ENCODE measurements at places on chromosomes 7 and 10. TPM values are rescaled to one million over a fixed set of nuclear protein-coding genes. Genes with fewer than 3 reads are reported as not detected.

The POM121L12 gene
- not detected for total RNA-seq

The CPVL gene
- total RNA-seq, result not detected

DNA sequence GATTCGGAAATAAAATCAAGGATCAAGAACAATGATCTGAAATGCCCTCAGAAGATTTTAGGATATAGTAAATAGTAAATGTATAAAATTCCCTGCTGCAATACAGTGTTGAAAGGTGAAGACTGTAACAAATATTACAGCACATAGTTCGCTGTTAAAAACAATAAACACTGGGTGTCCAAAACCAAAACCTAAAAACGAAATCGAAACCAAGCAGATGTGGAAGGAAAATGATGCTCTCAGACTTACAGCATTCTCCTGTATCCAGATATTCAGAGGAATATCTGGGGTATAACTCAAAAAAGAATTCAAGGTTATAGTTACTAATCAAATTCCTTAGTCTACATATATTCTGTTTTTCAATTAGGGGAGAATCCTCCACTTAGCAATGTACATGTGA is 708.1 kb upstream of the PCDH15 start:
- no peaks in the 10 kb centered on the region for H3K4me1 ChIP-seq
- H3K36me3 ChIP-seq, result no peaks in the 10 kb centered on the region
- no peak overlapping the region for H3K27ac ChIP-seq
- no peaks in the 10 kb centered on the region for H3K27me3 ChIP-seq
- H3K4me3 ChIP-seq, result no peak overlapping the region

The PLAC9 gene
- total RNA-seq, result not detected

- H3K36me3 ChIP-seq, result no peaks in the 10 kb centered on the region
- H3K4me3 ChIP-seq, result no peak overlapping the region
- no peaks in the 10 kb centered on the region for H3K4me1 ChIP-seq
- peaks cover 13% of the 10 kb centered on the region for H3K27me3 ChIP-seq
- DNase-seq, result no peak
- no peak overlapping the region for H3K27ac ChIP-seq
Observed at GRCh38 chr7:8325067-8325466, 63.1 kb upstream of the ICA1 start.

The ZNF488 gene
- total RNA-seq, result not detected

DNA sequence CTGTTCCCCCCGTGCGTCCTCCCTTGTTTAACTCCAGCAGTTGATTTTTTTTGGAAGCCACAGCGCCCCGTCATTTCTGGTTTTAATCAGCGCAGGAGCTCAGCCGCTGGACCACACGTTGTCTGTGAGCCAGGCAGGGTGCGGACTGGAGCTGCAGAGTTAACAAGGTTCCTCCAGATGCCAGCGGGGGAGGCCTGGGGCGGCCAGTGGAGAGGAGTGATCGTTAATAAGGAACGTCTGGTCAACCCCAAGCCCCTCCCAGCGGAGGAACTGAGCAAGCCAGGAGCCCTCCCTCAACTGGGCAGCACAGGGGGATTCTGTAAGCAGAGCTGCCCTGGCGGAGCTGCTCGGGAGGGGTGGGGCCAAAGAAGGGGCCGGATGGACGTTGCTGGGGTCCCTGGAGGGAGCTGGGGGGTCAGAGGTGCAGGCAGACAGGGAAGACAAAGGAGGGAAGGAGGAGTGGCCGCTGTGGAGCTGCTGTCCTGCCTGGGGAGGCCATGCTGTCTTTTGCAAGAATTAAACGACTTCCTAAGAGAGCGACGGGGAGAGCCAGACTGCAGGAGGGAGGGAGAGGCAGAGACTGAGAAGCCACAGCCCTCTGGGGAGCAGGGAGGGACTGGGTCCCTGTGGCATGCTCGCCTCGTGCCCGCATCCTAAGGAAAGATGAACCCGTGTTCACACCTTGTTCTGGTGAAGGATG is 537.1 kb upstream of the FOXK1 start:
- no peaks in the 10 kb centered on the region for H3K4me1 ChIP-seq
- H3K27ac ChIP-seq, result no peak overlapping the region
- no peak overlapping the region for H3K4me3 ChIP-seq
- H3K27me3 ChIP-seq, result peaks cover 15% of the 10 kb centered on the region

DNA sequence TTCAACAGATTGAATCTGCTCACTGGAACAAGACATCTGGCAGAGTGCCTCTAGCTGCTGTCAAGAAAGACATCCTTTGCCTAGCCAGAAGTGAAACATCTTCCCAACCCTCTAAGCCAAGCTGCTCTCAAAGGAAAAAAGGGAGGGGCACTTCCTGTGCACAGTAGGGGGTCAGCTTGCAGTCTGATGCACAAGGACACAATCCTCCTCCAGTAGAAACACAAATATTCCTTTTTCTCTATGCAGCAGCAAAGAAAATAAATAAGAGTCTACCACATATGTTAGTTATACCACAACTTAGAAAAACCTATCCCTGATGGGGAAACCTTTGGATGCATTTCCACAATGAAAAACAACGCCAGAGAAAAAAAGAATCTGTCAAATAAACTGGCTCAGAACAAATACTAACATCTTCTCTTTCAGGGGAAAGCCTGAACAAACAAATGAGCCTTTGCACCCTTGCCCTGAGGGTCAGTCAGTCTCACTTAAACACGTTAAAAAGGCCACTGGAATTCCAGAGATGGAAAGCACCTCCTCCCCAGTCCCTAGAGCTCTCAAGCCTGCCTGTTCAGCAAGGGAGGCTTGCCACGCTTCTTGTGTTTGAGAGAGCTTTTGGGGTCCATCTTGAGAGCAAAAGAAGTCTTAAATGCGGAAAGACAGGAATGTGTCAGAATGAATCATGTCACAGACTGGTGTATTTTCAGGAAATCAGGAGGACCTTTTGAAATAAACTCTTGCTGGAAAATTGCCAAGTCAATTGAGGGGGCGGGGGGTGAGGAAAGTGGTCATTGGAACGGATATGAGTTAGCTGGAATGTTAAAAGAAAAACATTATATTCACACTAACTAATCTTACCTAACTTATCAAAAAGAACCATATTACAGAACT is 7.5 kb downstream of the LAMB1 start:
- H3K4me1 ChIP-seq, result no peaks in the 10 kb centered on the region
- no peak overlapping the region for H3K27ac ChIP-seq
- no peak for DNase-seq

DNA sequence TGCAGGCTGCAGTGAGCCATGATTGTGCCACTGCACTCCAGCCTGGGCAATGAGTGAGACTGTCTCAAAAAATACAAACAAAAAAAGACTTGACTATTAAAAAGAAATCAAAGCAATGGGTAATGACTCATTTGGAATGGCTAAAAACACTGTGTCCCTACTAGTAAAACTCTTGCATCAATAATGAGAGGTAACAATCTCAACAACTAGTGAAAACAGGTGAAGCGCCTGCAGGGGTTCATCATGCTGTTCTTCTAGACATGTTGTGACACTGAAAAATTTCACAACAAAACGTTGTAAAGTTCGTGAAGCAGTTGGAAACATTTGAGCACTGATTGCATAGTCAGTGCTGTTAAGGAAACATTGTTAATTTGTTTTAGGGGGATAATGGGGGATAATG is 26.9 kb upstream of the SLC29A4 start:
- no peak for DNase-seq
- no peak overlapping the region for H3K4me3 ChIP-seq
- no peaks in the 10 kb centered on the region for H3K4me1 ChIP-seq
- H3K36me3 ChIP-seq, result no peaks in the 10 kb centered on the region

- no peak overlapping the region for H3K4me3 ChIP-seq
- peaks cover 18% of the 10 kb centered on the region for H3K4me1 ChIP-seq
- peaks cover 55% of the 10 kb centered on the region for H3K36me3 ChIP-seq
- DNase-seq, result no peak
- no peaks in the 10 kb centered on the region for H3K27me3 ChIP-seq
Observed at GRCh38 chr10:100551196-100551595, 15.5 kb downstream of the HIF1AN start.

DNA sequence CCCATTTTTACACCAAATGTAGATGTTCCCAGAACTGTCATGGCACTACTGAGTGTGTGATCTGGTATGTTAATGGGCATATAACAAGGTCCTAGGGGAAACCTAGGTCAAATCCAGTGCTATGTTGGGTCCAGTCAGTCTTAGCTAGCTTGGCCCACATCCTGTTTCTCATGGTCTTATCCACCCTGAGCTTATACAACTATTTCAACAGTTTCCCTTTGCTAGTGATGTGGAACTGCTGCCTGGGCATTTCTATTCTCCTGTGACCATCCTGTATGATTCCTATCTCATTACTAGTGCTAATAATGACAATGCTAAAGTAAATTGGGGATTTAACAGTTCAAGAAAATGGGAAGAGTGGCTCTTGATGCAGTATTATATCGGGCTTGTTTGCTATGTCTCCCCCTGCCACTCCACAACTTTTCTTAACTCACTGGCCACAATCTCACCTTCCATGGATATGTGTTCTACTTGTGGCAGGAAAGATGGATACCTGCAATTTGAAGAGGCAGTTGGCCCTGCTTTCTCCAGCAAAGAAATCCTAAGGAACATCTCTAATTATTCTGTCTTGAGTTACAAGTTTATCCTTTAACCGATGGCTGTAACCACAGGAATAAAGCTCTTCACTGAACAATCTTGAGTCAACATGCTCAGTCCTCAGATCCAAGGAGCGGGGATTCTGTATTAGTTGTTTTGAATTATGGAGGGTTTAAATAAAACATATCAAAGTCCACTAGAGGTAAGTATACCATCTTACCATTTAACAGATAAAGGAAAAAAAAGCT is 707.8 kb downstream of the XPNPEP1 start:
- no peaks in the 10 kb centered on the region for H3K36me3 ChIP-seq
- no peak overlapping the region for H3K4me3 ChIP-seq
- no peak for DNase-seq
- no peak overlapping the region for H3K27ac ChIP-seq
- H3K4me1 ChIP-seq, result no peaks in the 10 kb centered on the region

Measured in activated B cell treated with CpG ODN at 0.5 μM for 24 hours (primary cell).